Activated CD4-positive, alpha-beta T cell treated with anti-CD3 and anti-CD28 coated beads, Interleukin-2, amount 10 ng/mL, durations not matched to agents 24 days and 14 days (primary cell): ENCODE measurements at places on chromosomes 12 and 14. TPM values are rescaled to one million over a fixed set of nuclear protein-coding genes. Genes with fewer than 3 reads are reported as not detected.

Gene KRT79
- 0.33 TPM in 1 of 2 replicates, not detected in the other for total RNA-seq

Gene PRB2
- total RNA-seq: not detected in 2 replicates

DNA sequence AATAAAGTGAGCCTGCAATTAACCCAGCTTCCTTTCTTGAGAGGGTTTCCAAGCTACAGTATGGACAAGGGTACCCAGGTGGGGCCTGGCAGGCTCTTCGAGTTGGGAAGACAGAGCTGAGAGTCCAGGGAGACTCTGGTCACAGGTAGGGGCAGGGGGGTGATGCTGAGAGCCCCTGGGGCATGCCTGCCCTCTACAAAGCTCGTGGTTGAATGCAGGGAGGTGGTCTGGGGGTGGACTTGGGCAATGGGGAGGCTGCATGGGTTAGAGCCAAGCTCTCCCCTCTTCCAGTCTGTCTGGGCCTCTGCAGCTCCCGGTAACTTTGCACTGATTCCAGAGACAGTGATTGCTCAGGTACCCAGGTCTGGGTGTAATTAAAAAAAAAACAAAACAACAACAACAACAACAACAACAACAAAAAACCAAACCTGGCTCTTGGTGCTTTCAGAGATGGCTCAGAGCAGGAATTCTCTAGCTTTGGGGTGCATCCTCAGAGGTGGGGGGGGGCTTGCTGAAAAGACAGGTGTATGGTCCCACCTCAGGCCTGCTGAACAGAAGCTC is 30.8 kb upstream of the PPP2R5C start:
- peak overlapping the region; percentile 98 for H3K27ac ChIP-seq
- H3K4me3 ChIP-seq: peak overlapping the region; percentile 84
- peaks cover 58% of the 10 kb centered on the region for H3K4me1 ChIP-seq
- no peaks in the 10 kb centered on the region for H3K27me3 ChIP-seq
- no peak for DNase-seq
- H3K36me3 ChIP-seq: peaks cover 2% of the 10 kb centered on the region

- H3K27ac ChIP-seq: peak overlapping the region; percentile 15
- H3K4me1 ChIP-seq: peaks cover 7% of the 10 kb centered on the region
- peaks cover 37% of the 10 kb centered on the region for H3K27me3 ChIP-seq
- no peaks in the 10 kb centered on the region for H3K36me3 ChIP-seq
- peak overlapping the region; percentile 83 for H3K4me3 ChIP-seq
Observed at GRCh38 chr14:88791629-88792472, 902 bp downstream of the EML5 start.

GRCh38 chr12:57213763-57214397 is 2.7 kb upstream of the NXPH4 start:
- no peaks in the 10 kb centered on the region for H3K36me3 ChIP-seq
- H3K27me3 ChIP-seq: peaks cover 44% of the 10 kb centered on the region
- DNase-seq: no peak

DNA sequence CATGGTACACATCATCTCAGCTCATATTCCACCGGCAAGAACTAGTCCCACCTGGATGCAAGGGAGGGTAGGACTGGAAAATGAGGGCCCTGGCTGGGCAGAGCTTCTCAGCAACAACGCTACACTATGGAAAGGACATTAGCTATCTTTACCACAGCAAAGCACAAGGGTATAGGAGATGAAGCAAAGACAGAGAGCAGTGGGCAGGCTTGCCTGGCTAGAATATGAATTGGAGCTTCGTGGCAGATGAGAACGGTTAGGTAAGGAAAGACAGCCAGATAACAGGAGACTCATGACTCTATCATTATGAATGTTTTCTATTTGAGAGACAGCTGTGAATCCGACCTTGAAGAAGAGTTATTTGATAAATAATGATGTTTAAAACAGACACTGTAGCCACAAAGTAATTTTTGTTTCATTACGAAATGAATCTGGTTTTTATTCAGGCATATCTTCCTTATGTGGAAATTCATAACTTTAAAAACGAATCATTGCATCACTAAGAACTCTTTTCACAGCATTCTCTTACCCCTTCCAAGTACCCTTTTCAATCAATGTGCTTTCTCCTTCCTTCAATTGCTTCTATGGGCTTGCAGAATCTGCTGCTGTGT is 59.1 kb upstream of the PCED1B start:
- no peak overlapping the region for H3K27ac ChIP-seq
- peaks cover 4% of the 10 kb centered on the region for H3K4me1 ChIP-seq
- no peak for DNase-seq
- H3K4me3 ChIP-seq: no peak overlapping the region
- peaks cover 20% of the 10 kb centered on the region for H3K27me3 ChIP-seq
- H3K36me3 ChIP-seq: no peaks in the 10 kb centered on the region

DNA sequence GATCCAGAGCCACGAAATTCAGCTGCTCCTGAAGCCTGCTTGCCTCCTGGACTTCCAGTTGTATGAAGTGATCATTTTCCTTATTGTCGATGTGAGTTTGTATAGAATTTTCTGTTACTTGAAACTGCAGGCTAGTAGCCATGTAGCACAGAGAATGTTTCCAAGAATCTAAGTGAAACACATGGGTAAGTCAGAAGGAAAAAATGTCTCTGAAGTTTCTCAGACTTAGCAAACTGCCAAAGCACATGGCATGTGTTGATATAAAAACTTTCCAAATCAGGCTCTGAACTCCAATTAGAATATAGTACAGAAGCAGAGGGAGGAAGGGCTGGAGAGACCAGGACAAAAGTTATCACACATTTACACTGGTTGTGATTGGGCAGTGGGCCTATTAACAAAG is 9.8 kb upstream of the PCNX1 start:
- no peaks in the 10 kb centered on the region for H3K27me3 ChIP-seq
- peaks cover 66% of the 10 kb centered on the region for H3K4me1 ChIP-seq
- H3K4me3 ChIP-seq: no peak overlapping the region
- no peaks in the 10 kb centered on the region for H3K36me3 ChIP-seq

GRCh38 chr14:89912667-89913211 is 41.8 kb downstream of the EFCAB11 start:
- DNase-seq: no peak
- H3K27ac ChIP-seq: no peak overlapping the region
- H3K4me3 ChIP-seq: no peak overlapping the region
- H3K4me1 ChIP-seq: no peaks in the 10 kb centered on the region
- H3K27me3 ChIP-seq: peaks cover 24% of the 10 kb centered on the region
